Occipital lobe (tissue), 3 donors: ENCODE measurements at places on chromosomes 2 and 18. TPM values are rescaled to one million over a fixed set of nuclear protein-coding genes. Genes with fewer than 3 reads are reported as not detected.

RTP5 gene
- 2.5 TPM for total RNA-seq

DNA sequence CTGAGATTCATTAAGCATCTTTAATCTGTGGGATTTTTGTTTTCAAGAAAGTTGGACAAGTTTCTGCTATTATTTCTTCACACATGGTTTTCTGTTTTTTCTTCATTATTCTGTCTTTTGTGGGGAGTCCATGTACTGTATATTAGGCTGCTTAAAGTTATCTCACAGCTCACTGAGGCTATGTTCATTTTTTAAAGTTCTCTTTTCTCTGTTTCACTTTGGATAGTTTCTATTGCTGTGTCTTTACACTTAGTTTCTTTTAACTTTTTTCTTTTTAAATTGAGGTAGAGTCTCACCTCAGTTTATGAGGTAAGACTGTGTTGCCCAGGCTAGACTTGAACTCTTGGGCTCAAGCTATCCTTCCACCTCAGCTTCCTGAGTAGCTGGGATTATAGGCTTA lies 8.6 kb downstream of the OSBPL6 start:
- DNase-seq: no peak

- no peak for DNase-seq
Measured at GRCh38 chr2:223949241-223949840, 4.2 kb upstream of the WDFY1 start.

DNA sequence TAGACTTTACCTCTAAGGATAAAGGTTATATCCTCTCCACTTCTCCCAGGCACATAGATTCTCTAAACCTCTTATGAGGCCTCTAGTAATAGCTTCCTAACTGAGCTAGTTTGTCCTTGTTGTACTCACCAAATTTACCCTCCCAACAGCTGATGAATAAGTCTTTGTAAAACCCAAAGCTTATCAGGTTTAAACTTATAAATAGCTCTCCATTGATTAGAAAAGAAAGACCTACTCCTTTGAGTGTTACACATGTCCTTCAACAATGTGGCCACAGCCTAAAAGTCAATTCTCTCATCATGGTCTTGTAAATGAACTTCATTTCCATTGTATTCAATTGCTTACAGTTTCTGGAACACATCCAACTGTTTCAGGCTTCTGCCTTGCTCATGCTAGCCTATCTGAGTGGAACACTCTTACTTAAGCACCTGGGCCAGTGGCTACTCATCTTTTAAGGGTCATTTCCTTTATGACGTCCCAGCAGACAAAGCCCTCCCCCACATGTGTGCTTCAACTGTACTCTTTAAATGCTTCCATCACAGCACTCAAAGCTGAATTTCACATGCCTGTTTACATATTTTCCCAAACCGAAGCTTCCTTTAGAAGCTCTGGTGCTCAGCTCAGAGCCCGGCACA lies 131.6 kb downstream of the CDH2 start:
- DNase-seq: no peak

MPP4 gene
- 0.31 TPM for total RNA-seq
